ENCODE measurements at places on chromosomes 7 and 10.
A peak's percentile ranks its signal among the peaks of the same experiment; 100 is the strongest.

GRCh38 chr10:78471326-78471722, 437.7 kb downstream of the RPS24 start:
- DNase-seq = no peak

GRCh38 chr10:33067917-33068316, 109.9 kb upstream of the ITGB1 start:
- DNase-seq = no peak

GRCh38 chr10:125162120-125162931, 2.0 kb upstream of the CTBP2 start:
- DNase-seq = no peak

DNA sequence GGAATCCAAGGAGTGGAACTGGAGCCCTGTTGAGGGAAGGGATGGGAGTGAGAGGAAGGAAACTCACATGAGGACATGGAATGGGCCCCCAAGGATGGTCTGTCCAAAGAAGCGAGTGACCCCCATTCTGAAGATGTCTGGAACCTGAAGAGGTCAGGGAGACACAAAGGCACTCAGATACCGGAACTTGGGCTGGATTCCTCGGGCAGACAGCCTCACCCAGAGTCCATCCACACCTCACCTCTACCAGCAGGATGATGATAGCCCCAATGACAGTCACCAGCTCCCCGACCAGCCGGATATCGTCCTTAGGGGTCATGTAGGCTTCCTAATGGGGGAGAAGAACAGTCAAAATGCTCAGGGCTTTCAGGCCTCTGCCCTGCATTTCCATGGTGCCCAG, 10.7 kb downstream of the TRPV6 start:
- DNase-seq = no peak

DNA sequence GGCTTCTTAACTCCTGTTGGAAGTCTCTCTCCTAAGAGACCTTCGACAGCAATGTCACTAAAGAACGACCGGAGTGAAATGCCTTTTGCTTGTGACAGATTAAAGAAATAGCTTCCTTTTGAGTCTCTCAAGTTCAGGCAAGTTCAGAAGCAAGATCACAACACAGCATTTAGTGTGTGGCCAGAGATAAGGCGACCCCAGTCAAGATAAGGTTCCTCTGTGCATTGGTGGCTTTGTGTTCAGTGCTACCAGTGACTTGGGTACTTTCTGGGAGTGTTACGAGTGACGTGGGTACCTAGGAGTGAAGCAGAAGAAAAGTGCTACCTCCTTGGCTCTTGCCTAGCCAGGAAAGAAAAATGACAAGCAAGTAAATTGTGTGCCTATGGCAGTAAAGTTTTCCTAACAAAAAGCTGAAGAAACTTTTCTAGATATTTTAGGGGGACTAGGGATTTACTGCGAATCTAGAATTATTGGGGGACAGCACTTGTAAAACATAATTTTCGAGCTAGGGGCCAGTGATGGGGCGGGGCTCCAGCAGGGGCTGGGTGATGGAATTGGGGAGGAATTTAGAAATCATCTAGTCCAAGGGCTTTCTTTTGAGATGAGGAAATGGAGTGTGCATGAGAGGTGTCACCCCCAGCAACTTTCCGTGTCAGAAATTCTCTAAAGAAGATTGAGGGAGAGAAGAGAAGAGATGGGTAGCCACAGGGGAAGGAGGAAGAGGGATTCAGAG, 191.9 kb upstream of the LYZL2 start:
- DNase-seq = no peak

GRCh38 chr10:76255241-76255640, 823.8 kb downstream of the LRMDA start:
- DNase-seq = no peak

DNA sequence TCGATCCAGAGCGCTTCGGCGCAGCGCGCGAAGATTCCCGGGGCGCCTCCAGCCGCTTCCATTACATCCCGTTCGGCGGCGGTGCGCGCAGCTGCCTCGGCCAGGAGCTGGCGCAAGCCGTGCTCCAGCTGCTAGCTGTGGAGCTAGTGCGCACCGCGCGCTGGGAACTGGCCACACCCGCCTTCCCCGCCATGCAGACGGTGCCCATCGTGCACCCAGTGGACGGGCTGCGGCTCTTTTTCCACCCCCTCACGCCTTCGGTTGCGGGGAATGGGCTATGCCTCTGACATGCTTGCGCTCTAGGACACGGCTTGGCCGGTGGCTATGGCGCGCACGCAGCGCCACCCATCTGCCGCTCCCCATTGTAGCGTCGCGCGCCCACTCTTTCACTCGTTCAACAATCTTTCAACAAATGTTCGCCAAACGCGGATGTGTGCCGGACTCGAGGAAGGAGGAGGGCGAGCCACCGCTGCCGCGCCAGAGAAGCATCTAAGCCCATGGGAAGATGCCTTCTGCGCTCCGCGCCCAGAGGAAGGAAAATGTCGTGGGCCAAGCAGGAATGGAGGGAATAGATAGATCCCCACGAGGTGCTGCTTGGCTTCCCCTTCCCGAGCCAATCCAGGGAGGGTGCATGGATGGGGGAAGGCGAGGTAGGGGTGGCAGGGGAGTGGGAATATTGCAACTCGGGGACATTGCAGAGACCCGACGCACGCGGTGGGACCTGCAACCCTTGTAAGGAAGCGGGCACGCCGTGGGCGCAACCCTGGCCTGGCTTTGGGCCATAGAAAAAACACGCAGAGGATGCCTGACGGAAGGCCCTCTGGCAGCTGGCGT, 5.1 kb upstream of the CYP26A1 start:
- no peak for DNase-seq

DNA sequence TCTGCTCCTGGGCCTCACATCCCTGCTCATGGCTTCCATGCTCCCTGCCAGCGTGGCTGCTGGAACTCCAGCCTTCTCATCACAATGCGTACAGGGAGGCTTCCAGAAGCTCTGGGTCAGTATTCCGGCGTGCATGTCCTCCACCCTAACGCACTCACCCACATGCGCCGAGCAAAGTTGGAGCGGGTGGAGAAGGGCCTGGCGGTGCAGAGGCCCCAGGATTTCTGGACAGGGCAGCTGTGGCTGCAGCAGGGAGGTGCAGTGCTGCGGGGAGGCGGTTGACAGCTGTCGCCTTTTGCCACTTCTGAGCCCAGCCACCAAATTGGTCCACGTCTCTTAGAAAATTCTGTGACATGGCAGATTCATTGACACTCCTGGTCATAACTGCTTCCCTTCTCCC, 33.6 kb upstream of the FAM20C start:
- DNase-seq = no peak

DNA sequence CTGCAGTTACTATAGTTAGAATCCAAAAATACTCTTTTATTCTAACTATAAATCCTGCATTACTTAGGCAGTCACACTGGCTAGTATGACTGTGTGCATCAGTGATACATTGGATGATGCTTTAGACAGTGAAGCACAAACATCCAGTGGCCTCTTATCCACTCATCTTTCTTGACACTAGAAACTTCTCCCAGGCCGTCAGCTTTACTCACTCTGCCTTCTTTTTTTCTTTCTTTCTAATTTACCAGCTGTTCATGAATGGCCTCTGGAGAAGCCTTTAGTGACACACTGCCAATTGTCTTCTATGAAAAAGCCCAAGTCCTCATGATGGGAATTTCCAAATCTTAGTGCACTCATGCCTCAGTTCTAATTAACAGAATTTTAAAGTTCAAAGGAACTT, 26.2 kb upstream of the C10orf90 start:
- no peak for DNase-seq

GRCh38 chr10:6729071-6729774, 149.1 kb upstream of the PRKCQ start:
- DNase-seq = no peak

- no peak for DNase-seq
Observed at GRCh38 chr7:28682801-28683200, 270.5 kb downstream of the CREB5 start.

DNA sequence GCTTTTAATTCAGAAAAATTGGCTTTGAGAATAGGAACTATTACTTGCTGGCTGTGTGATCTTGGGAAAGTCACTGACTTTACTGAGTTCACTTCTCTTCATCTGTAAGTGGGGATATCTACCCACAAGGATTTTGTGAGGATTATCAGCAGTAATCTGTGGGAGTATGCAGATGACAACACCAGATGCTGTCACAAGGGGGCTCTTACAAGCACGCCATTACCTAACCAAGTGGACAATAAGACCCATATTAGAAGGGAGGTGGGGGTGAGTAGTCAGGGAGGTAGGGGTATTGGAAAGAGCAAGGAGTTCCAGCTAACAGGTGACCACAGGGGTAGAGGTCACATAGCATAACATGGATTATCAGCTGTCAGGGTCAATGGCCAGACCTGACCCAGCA, 569.4 kb downstream of the SUGCT start:
- no peak for DNase-seq

DNA sequence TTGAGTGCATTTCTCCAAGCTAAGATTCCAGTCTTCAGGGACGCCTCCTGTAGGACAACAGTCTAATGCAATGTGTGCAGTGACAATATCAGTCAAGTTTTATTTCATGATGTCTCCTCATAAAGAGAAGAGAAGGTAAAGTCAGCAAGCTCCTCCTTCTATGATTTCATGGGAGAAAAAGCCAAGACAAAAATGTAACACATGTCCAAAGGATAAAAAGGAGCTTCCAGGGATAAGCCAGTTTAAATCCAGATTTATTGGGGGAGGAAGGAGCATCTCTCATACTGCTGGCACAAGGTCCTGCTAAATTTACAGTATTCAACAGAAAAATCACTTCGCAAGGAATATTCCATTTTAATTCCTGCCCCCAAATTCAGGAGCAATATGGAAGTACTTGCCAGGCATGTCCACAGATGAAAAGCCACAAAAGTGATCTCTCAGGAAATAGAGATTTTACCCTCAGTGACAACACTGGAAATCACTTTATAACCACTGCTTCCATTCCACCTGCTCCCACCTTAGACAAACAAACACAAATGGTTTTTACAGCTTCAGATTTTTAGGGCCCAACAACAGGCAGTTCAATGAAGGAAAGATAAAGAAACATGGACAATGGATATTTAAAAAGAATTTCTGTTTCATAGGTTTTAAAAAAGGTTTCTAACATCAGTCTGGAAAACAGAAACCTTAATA, 677.5 kb upstream of the C7orf33 start:
- DNase-seq = no peak

DNA sequence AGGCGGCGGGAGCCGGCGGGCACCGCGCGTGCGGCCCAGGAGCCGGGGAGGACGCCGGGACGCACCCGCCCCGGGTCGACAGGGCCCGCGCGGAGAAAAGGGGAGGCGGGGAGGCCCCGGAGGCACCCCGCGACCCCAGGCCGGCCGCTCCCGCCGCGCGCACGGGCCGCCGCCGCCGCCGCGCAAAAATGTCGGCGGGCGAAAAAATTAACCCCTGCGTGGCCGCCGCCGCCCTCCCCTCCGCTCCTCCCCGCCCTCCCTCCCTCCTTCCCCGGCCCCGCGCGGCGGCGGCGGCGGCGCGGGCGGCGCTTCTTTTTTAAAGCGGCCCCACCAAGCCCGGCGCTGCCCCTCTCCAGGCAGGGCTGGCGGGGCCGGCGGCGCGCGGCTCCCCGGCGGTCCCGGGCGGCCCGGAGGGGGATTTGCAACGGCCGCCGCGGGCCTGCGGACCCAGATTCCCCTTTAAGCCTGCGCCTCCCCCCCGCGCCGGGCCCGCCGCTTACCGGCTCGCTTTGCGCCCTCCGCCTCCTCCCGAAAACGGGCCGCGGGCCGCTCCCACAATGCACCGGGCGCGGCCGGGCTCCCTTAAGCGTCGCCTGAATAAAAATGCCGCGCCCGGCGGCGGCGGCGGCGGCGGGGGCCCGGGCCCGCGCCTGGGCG, 465 bp downstream of the SEPHS1 start:
- DNase-seq = peak; percentile 75

DNA sequence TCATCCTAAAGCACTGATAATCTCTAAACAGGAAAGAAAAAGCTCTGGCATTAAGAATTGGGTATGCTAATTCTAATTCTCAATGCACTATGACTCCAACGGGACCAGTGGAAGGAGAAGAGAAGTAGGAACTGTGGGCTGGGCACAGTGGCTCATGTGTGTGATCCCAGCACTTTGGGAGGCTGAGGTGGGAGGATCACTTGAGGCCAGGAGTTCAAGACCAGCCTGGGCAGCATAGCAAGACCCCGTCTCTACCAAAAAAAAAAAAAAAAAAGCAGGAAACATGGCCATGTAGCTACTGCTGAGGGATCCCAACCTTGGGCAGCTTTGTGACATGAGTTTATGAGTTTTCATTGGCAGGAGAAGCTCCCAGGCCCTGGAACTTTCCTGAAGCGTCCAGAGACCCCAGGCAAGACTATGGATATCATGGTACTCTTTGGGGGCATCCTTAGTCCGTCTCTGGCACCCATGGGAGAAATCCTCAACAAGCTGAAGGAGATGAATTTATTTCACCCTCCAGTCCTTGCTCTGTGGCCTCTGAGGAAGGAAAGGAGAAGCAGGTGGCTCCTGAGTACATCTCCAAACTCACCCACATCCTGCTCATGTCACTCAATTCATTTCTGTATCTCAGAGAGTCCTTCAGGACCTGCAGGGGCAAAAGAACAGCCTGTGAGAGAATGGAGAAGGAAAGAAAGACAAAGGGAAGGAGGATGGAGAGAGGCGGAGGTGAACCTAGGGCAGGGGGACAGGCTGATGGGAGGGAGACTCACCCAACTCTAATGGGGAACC, 99.5 kb downstream of the SPDYE5 start:
- no peak for DNase-seq

DNA sequence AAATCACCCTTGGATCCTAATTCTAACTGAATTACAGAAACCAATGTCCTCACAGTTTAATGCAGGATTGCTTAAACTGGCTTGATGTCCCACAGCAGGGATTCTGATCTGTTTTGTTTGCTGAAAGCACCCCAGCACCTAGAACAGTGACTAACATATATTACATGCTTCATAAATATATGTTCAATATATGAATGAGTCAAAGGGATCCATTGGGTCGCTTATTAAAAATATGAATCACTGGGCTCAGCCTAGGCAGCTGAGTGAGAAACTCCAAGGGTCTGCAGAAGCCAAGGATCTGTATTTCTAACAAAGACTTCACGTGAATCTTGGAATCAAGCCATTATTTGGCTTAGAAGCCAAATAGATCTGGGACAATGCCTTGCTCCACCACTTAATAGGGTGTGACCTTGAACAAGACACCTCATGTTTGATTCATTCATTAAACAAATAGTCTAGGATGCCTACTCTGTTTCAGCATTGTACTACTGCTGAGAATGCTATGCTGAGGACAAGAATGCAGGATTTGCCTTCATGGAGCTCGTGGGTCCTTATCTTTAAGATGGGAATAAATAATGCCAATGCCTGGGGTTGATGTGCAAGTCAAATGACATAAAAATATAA, 103.4 kb upstream of the DLX6 start:
- no peak for DNase-seq

GRCh38 chr7:66114743-66115649, at the start of gene CRCP:
Gene CRCP, plus strand, starts transcription at chr7:66114847. Its CDS starts 116 bp downstream, at chr7:66114963.
- DNase-seq = peak; percentile 79

GRCh38 chr10:112232670-112233069, 49.1 kb upstream of the GPAM start:
- DNase-seq = no peak

Measured in activated CD4-positive, alpha-beta T cell treated with anti-CD3 and anti-CD28 coated beads for 4 hours (primary cell).